ENCODE measurements at places on chromosomes 5 and 9.

DNA sequence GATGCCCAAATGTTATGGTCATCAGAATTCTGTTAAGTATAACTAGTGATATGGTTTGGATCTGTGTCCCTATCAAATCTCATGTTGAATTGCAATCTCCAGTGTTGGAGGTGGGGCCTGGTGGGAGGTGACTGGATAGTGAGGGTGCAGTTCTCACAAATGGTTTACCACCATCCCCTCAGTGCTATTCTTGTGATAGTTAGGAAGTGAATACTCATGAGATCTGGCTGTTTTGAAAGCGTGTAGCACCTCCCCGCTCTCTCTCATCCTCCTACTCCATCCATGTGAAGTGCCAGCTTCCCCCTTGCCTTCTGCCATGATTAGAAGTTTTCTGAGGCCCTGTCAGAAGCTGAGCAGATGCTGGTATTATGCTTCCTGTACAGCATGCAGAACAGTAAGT lies 359.5 kb downstream of the TMEM167A start:
- no peak for DNase-seq

DNA sequence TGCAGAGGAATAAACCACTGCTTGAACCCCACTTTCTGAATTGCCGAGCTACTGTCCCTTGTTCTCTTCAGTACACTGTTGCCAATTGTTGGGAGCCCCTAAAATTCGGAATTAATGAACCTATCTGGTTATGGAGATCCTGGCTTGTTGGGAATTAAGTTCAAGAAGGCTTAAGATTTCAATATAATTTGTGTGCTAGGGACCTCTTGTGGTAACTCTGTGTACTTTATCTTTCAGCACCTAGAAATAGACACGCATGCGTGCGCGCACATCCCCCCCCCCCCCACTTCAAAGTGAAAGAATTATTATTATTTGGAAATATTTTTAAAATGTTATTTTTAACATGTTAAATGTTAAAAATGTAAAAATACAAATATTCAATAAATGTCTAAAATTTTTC lies 53.3 kb upstream of the FAM169A start:
- peak; percentile 71 for DNase-seq

DNA sequence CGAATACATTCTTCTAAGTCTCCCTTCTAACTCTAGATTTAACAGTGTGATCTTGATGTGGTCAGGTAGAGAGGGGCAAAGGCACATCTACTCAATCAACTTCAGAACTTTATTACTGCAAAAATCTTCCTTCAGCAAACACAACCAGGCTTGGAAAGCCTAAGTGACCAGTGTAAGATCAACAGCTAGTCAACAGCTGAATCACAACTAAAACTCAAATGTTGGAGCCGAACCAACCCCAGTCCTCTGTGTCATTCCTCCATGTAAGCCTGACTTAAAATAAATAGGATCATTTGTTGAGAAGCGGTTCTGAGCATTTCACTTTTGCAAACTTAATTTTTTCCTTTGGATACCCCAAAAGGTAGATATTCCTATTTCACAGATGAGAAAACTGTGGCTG lies 352.7 kb downstream of the EBF1 start:
- DNase-seq: no peak

DNA sequence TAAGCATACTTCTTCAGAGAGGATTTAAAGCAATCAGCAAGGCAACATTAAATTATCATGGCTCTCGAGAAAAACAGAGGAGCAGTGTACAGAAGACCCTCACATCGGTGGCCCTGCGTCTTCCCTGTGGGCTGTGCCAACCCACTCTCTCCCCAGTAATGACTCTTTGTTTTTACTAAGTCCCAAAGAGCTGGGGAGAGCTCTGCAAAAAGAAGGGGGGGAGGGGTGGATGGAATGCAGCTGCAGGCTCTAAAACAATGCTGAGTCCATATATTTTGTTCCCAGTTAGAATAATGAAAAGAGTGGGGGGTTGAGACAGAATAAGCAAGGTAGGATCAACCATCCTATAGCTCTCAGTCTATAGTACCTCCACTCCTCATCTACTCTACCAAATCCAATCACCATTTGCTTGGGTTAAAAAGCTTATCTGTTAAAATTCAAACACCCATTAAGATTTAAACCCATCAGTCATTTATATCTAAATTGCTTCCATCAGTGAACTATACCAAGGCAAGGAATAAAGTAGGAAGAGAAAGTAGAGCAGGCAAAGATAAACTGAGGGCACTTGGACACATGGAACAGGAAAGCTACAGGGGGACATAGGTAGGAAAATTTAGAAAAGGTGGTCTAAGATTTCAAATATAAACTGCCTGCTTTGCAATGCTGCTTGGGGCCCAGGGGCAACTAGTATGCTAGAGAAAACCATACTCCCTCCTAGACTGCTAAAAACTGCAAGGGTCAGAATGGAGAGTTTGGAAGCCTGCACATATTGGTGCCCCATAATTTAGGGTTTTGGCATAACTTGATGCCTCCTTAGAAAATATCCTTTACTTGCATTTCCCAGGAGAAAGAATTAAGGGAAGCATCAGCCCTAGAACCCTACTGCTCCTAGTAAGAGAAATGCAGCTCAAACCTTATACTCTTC lies 20.6 kb downstream of the ELL2 start:
- no peak for DNase-seq

DNA sequence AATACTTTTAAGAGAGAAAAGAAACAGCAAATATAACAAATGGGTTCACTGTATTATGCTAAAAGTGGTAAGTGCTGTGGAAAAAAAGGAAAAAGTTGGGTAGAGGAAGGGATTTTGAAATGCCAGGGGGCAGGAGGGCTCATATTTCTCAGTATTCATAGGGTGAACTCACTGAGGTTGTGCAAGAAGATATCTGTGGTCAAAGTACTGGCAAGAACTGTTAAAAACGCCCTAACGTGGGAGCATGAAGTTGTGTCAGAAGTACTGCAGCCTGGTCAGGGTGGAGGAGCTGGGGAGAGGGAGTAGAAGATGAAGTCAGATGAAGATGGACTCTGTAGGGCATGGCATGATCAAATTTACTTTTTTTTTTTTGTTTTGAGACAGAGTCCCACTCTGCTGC lies 31.2 kb upstream of the SLC28A3 start:
- DNase-seq: peak; percentile 95

GRCh38 chr9:84101964-84102632 lies 121.5 kb downstream of the RMI1 start:
- DNase-seq: no peak

DNA sequence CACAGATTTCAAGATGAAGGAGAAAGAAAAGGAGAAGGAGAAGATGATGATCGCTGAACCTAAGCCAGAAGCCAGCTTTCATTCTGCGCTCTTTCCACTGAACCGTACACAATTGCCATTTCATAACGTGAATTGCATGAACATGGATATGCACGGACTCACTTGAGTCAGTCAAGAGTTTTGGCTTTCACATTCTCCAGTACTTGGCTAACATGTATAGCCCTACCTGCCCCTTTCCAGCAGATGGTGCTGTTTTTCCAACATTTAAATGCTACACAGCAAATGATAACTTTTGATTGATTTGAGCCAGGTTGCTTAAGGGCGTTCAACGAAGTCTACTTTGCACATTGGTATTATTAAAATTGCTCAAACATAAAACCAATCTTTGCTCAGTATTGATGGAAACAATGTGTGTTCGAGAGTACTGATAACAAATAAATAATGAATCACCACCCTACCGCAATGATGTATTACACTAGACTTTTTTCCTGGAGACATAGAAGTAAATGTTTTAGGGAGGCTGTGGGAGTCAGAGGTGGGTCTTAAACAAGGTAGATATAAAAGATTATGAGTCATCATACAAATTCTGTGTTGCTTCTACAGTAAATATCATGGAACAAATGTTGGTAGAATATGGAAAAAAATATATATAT lies 196.4 kb downstream of the TRPM3 start:
- peak; percentile 88 for DNase-seq

DNA sequence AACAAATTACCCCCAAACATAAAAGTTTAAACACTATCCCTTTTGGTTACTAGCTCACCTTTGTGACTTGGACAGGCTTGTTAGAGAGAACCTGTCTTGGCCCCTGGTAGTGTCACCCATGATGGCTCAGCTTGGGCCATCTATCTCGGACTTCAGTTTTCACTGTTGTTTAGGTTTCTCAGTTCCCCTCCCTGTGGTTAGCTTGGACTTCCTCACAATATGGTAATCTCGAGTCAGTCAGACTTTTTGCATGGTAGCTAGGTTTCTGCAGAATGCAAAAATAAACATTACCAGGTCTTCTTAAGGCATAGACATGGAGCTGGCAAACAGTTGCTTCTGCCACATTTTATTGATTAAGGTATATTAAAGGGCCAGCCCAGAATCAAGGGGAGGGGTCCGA lies 324.3 kb upstream of the RORB start:
- DNase-seq: no peak

DNA sequence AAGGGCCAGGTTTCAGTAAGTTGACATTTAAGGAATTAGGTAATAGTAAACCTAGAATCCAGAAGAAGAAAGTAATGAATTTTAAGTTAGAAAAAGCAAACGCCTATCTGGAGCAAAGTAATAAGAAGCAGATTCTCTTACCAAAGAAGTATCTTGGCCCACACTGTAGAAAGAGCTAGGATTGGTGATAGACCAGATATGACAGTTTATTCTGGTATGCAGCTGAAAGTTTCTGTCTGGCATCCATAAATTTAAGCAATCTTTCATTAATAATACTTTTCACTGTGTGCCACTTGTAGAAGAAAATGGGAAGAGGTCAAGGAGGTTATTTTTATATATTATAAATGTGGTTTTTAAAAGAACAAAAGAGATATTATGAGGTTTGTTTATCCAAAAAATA lies 3.0 kb downstream of the RECK start:
- peak; percentile 82 for DNase-seq

GRCh38 chr5:104564530-104564929 lies 1001.9 kb upstream of the NUDT12 start:
- DNase-seq: no peak

- DNase-seq: no peak
Measured at GRCh38 chr5:38719403-38719802, 126.4 kb upstream of the OSMR start.

GRCh38 chr9:114049441-114050225 lies 28.5 kb downstream of the AMBP start:
- no peak for DNase-seq

GRCh38 chr5:154375329-154376008 lies 70.3 kb upstream of the SAP30L start:
- DNase-seq: peak; percentile 67

DNA sequence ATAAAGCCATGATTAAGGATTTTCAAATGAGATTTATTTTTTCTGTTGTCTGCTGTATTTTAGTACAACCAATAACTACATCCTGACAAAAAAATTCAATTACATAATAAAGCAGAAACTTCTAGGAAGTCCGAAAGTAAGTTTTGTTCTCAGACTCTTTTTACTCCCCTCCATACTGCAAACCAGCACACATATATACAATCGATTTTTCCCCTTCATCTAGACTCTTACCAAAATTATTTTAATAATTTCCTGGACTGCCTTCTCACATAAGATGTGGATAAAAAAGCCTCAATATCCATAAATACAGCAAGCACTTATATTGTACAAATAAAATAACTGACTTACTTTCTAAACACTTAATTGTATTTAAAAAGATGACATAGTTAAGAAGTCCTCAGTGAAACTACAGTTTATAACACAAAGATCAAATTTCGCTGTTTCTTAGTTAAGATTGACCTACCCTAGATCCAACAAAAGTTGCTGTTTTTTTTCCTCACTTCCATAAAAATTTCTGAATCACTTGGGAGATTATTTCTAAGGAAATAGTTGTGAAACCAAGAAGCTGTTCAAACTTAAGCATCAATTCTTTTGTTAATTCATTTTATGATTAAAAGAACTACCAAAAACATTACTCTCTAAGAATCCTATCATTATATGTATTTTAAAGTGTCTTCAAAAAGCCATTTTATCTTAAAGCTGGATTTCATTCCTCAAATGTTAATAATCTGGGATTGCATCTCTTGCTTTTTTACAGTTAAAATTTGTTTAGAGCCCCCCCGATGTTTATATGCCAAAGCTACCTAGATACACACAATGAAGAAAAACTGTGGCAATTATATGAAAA lies 74.7 kb upstream of the IFNE start:
- DNase-seq: no peak

DNA sequence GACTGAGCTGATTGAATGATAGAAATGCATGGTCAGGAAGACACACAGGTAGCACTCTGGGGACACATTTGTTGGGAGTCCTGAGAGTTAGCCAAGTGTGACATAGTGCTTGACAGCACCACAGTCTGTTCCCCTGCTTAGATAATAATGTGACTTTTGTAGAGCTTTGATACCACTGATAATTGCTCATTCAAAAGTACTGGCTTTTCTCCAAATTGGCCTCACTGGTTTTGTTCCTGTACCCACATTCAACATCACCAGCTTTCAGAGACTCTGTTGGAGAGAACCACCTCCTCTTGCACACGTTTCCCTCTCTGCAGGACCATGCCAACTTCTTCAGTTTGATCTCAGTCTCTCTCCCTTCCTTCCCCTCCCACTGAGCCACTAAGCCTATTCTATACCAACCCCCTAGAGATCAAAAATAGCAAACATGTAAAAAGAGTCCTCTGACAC lies 52.5 kb upstream of the IL7R start:
- DNase-seq: no peak

DNA sequence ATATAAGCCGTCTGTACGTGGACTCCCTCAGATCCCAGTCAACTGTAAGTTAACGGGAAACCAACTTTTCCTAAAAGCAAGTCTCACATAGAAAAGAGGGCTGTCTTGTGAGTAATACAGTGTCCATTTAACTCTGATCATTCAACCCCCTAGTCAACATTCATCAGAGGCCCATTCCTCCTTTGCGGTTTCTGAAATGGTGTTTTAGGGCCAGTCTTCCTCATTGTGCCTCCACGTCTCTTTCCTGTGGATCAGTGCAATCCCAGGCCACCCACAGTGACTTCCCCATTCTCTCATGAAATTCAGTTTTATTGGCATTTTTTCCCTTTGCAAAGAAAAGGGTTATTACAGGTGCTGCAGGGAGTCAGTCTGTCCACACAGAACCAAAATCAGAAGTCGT lies 261.8 kb downstream of the NR3C1 start:
- DNase-seq: no peak

DNA sequence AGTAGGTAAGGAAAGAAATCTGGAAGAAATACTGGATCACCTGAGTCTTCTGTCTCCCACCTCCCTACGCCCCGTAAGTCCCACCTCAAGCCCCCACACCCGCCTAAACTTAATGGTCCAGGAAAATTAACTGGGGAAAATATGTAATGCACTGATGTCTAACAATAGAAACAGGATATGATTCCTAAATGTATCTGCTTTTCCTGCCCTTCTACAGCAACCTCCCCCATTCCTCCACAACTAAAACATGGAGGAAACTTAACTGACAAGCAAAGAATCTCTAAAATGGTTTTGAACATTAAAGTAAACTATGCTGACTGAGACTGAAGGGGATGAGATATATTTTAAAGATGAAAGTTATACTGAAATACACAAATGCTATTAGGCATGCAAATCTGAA lies 10.4 kb downstream of the RFX3 start:
- no peak for DNase-seq

Data from iris pigment epithelial cell (primary cell).